Upper lobe of right lung (tissue), 1 donor: ENCODE measurements at places on chromosomes 3 and 15. TPM values are rescaled to one million over a fixed set of nuclear protein-coding genes. Genes with fewer than 3 reads are reported as not detected.

DNA sequence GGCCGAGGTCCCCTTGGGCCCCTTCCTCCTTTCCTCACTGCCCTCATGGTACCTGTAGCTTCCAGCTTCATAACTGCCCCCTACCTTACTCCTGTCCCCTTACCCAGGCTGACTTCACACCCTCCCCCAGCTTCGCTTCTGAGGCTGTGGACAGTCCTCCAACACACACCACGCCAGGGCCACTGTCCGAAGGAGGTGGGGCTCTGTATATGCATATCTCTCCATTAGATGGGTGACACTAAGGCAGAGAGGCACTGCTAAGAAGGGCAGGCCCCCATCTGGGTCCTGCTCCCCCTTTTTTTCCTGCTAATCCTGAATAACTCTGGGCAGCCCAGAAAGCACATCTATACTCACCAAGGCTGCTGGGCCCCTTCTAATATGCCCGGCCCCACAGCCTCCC is 1.0 kb upstream of the COL7A1 start:
- H3K4me3 ChIP-seq, result no peak overlapping the region
- no peak overlapping the region for H3K27ac ChIP-seq
- peaks cover 31% of the 10 kb centered on the region for H3K36me3 ChIP-seq
- peaks cover 3% of the 10 kb centered on the region for H3K4me1 ChIP-seq

DNA sequence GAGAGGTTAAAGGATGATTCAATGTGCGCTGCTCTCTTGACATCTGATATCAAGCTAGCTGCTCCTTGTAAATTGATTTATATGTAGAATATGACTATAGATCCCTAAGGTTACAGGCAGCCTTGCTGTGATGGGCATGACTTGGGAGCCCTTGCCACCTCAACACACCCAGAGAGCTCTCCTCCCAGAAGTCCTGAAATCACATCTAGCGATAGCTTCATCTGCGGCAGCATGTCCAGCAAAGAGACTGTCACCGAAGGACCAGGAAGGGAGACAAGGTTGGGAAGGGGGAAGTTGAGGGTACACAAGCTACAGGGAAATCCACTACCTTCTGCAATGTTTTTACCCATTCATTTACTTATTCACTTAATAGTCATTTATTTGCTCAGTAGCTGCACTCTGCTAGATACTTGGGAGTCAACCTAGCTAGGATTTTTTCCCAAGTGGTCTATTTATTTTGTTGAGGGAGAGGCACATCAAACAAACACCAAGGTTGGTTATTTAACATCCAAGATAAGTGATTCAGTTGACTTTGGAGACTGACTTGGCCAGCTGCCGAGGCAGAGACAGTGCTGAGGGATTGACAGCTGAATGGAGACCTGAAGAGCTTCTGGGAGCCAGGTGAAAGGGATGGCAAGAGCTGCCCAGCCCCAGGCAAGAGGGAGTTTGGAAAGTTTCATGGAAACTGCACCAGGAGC is 205.8 kb upstream of the IL12A start:
- DNase-seq, result no peak
- H3K4me1 ChIP-seq, result peaks cover 4% of the 10 kb centered on the region
- no peak overlapping the region for H3K27ac ChIP-seq
- no peaks in the 10 kb centered on the region for H3K27me3 ChIP-seq
- H3K4me3 ChIP-seq, result no peak overlapping the region

- no peaks in the 10 kb centered on the region for H3K36me3 ChIP-seq
- no peak for DNase-seq
- no peaks in the 10 kb centered on the region for H3K27me3 ChIP-seq
- H3K4me3 ChIP-seq, result no peak overlapping the region
- H3K27ac ChIP-seq, result no peak overlapping the region
- H3K4me1 ChIP-seq, result peaks cover 12% of the 10 kb centered on the region
Measured at GRCh38 chr3:156299569-156299968, 179.2 kb downstream of the KCNAB1 start.

DNA sequence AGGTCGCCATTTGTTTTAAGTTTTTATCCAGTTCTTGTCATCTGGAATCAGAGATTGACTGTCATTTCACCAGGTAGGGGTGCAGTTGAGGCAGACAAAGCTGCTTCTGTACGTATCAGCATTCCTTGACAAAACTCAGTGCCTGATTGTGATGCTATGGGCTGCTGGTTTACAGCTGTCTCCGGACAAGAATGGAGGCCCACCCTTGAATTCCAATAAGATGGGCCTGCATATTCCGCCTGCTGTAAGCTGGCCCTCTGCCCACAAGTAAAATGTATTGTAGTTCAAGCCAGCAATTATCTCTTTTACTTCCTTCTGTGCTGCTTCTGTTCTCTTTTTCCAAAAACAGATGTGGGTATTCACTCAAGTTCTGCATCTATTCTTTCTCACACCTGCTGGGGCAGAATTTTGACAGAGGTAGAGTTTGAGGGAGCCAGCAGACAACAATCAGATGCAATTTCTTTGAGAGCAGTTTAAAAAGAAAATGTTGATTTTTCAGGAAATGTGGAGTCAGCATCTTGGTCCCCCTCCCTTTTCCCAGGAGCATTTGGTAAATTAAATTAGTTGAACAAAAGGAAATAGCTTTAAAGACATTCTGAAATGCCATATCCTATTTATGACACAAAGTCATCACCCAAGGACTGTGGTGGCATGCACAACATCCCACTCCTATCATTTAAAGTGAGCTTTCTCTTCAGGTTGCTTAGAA is 53.5 kb downstream of the IQCH start:
- H3K27me3 ChIP-seq, result no peaks in the 10 kb centered on the region
- no peak overlapping the region for H3K27ac ChIP-seq
- no peaks in the 10 kb centered on the region for H3K36me3 ChIP-seq
- no peaks in the 10 kb centered on the region for H3K4me1 ChIP-seq
- no peak overlapping the region for H3K4me3 ChIP-seq

DNA sequence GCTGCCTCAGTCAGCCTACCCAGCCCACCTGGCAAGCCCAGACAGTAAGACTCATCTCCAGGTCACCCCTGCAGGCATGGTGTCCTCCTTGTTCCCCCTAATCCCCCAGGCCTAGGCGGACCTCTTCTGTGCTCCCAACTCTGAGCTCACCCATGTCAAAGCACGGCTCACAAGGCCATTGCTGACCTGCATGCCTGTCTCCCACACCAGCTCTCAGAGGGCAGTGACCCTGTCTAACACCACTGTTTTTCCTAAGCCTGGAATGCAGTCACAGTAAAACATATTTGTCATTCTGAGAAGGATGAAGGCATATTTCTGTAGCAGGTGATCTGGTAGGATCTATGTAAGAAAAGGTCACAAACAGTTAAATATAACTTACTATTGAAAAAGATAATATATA is 110.3 kb upstream of the HACD2 start:
- no peak for DNase-seq
- H3K4me3 ChIP-seq, result no peak overlapping the region
- peak overlapping the region; percentile 79 for H3K27ac ChIP-seq
- peaks cover 17% of the 10 kb centered on the region for H3K36me3 ChIP-seq

- H3K36me3 ChIP-seq, result no peaks in the 10 kb centered on the region
- no peak overlapping the region for H3K27ac ChIP-seq
- DNase-seq, result no peak
- no peaks in the 10 kb centered on the region for H3K27me3 ChIP-seq
Measured at GRCh38 chr3:131338948-131339640, 42.5 kb upstream of the NUDT16 start.

- no peak overlapping the region for H3K4me3 ChIP-seq
- H3K4me1 ChIP-seq, result no peaks in the 10 kb centered on the region
- DNase-seq, result no peak
- no peak overlapping the region for H3K27ac ChIP-seq
- H3K36me3 ChIP-seq, result no peaks in the 10 kb centered on the region
Measured at GRCh38 chr15:82968066-82968465, 15.5 kb upstream of the HOMER2 start.

DNA sequence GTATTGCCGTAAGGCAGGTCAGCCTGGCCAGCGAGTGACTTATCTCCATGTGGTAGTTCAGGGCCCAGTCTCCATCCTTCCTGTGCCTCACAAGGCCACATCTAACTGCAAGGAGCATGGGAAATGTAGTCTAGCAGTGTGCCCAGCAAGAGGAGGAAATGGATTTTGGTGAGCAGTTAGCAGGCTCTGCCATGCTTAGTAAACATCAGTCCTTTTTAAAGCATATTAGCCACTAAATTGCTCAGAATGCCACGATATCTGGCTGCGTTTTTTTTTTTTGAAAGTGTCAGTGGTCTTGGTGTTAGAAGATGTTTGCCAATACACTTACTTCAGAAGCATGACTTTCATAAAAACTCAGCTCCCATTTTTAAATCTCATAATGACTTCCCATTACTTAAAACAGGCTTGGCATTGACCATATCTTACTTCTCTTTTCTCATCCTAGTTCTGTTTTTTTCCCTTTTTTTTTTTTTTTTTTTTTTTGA is 470.2 kb upstream of the TPRG1 start:
- no peak for DNase-seq
- H3K27ac ChIP-seq, result peak overlapping the region; percentile 25
- no peaks in the 10 kb centered on the region for H3K36me3 ChIP-seq
- H3K27me3 ChIP-seq, result no peaks in the 10 kb centered on the region

DNA sequence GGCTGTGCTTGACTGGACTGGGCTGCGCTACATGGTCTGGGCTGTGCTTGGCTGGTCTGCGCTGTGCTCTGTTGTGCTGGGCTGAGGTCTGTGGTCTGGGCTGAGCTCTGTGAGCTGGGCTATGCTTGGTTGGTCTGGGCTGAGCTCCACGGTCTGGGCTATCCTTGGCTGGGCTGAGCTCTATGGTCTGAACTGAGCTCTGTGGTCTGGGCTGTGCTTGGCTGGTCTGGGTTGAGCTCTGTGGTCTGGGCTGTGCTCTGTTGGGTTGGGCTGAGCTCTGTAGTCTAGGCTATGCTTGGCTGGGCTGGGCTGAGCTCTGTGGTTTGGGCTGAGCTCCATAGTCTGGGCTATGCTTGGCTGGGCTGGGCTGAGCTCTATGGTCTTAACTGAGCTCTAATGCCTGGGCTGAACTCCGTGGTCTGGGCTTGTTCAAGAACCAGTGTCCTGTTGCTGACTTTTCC is 92.0 kb downstream of the PLXNA1 start:
- peak; percentile 57 for DNase-seq
- no peaks in the 10 kb centered on the region for H3K4me1 ChIP-seq
- H3K27ac ChIP-seq, result no peak overlapping the region
- no peak overlapping the region for H3K4me3 ChIP-seq

DNA sequence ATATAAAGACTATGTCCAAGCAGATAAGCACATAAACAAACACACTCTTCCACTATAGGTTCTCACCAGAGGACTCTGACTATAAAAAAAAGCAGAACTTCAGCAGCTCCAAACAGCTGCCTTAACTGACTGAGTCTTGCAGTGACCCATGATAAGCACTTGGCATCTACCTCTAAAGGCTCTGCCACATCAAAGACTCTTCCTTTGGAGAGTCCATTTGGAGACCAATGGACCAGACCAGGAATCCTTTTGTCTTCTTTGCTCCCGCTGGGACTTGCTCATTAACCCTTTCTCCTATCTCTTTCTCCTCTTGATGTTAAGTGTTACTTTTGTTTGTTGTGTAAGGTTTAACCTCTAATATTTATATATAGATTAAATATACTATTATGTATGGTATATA is 424.1 kb downstream of the RSL24D1 start:
- DNase-seq, result no peak
- H3K27me3 ChIP-seq, result no peaks in the 10 kb centered on the region
- H3K36me3 ChIP-seq, result no peaks in the 10 kb centered on the region
- no peak overlapping the region for H3K4me3 ChIP-seq
- H3K27ac ChIP-seq, result no peak overlapping the region
- no peaks in the 10 kb centered on the region for H3K4me1 ChIP-seq

The CTXN2 gene
- total RNA-seq, result not detected

The IL16 gene
- total RNA-seq, result 39.3 TPM

The GP9 gene
- total RNA-seq, result 1.2 TPM

The ZNF502 gene
- 4.1 TPM for total RNA-seq

The LRRC3B gene
- total RNA-seq, result 0.09 TPM
